ENCODE measurements at places on chromosomes 2 and 18. TPM values are rescaled to one million over a fixed set of nuclear protein-coding genes. Genes with fewer than 3 reads are reported as not detected.

DNA sequence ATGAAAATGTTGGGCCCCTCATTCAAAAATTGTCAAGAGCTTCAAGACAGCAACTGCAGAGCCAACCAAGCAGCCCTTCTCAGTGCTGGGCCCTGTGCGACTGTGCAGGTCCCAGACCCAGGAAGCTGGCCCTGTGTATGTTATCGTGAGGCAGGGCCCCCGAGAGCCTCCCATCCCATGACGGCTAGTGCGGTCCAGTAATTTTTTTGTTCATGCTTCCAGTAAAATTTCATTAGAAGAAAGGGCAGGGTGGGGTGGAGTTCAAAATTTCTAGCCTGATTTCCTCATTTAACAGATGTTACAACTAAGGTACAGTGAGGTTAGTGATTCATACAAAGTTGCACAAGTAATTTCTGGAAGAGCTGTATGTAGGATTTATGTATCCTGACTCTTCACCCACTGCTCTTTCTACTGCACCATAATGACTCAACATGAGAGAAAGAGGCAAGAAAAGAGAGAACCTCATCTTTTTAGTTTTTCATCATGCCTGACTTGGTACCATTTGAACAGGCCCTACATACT is 105.5 kb downstream of the ZEB2 start:
- peak; percentile 83 for DNase-seq

The C2orf80 gene
- not detected for total RNA-seq

The GPR55 gene
- total RNA-seq: 0.24 TPM

DNA sequence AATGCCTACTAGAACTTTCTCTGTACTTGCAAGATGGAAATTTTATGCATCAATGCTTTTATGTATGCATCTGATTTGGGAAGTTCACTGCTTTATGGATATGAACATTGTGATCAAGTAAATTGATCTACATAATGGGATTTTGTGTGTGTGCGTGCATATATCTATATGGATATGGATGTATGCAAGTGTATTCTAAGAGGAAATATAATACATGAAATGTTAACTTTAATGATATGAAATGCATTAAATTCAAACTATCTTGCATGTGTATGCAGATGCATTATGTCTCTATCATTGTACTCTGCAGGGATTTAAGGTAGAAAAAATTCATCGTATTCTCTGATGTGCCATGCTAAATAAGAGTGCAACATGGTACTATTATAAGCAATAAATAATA is 1855.4 kb upstream of the PIK3C3 start:
- DNase-seq: no peak

The CRYGC gene
- not detected for total RNA-seq

The ANKRD62 gene
- total RNA-seq: not detected

The TDRD15 gene
- total RNA-seq: not detected

The NAB1 gene
- total RNA-seq: 51.7 TPM

DNA sequence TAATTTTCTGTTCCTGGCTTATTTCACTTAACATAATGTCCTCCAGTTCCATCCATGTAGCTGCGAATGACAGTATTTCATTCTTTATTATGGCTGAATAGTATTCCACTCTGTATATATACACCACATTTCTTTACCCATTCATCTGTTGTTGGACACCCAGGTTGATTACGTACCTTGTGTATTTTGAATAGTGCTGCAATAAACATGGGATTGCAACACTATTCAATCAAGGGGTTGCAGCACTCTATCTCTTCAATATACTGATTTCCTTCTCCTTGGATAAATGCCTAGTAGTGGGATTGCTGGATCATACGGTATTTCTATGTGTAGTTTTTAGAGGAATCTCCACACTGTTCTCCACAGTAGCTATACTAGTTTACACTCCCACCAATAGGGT is 61.3 kb downstream of the THADA start:
- DNase-seq: no peak

The GREB1L gene
- total RNA-seq: 0.24 TPM

DNA sequence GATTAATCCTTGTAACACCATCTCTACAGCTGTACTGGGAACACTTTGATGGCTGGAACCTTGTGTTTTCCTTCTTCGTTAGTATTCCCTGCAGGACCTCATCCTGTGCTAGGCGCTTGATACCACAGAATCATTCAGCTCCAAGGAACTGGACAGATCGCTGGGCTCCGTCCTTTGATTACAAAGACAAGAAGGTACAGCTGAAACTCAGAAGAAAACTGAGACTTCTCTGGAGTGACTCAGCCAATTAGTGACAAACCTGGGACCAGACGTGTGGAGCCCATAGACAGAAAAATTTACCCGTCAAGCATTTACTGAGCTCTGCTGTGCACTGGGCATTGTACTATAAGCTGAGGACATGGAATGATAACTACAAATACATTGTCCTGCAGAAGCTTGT is 67.3 kb downstream of the NCKAP5 start:
- no peak for DNase-seq

The MALL gene
- 3.8 TPM for total RNA-seq

- DNase-seq: peak; percentile 86
Observed at GRCh38 chr2:112803691-112804521, 19.6 kb upstream of the IL1A start.

GRCh38 chr18:4637876-4638275 is 182.8 kb upstream of the DLGAP1 start:
- no peak for DNase-seq

The TOGARAM2 gene
- total RNA-seq: not detected

The ALK gene
- total RNA-seq: 0.12 TPM

- DNase-seq: peak; percentile 49
Observed at GRCh38 chr2:24016376-24016761, 6.5 kb downstream of the MFSD2B start.

DNA sequence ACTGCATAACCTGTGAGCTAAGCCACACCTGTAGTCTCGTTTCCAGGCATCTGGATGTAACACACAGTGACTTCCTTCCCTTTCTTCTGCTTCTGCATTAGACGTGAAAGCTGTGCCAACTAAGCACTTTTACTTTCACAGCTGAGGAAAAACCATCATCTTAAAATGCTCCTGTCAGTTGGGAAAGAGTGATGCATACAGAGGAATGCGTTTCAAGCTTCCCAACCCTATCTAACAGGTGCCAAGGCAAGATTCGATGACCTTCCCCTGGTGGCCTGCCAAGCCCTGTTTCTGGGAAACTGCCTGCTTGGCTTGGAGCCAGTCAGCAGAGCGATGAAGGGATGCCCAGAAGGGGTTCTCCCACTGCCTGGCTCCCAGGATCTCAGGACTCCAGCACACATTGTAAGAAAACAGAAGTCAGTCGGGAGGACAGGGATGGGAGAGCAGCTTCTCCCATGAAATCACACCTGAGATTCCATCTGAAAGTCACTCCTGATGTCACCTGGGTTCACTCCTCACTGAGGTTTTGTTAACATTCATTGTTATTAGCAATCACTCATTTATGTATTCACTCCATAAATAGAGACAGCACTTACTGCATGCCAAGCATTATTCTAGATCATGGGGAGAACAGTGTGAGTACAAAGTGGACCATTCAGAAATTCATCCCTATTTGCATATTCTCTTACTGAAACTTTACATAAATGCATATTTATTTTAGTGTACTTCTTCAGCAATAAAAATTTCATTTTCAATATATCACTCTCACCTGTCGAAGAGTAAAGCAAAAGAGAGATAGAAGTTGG is 64.1 kb downstream of the DTNA start:
- peak; percentile 15 for DNase-seq

- no peak for DNase-seq
Observed at GRCh38 chr2:41580806-41581205, 467.0 kb upstream of the PKDCC start.

DNA sequence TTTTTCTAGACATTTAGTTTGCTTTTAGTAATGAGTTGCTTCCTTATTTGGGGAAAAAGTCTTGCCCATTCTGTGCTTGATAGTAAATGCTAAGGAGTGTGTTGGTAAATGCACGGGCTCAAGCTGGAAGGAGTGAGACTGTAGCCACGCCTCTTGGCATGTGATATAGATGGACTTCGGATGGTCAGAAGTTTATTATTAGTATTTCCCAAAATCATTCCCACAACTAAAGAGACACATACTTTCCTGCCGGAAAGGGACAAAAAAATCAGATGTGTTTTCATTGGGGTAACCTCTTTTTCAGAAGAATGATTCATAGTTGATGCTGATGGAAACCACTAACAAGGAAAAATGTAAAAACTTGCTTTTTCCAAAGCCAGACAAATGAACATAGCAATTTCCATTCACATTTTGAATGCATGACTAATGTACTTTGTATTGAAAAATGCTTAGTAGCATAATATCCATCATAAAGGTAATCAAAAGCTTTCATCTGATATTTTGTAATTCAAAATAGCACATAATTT is 133.2 kb downstream of the ZNF532 start:
- DNase-seq: peak; percentile 92

- peak; percentile 46 for DNase-seq
Observed at GRCh38 chr2:190887089-190887488, 6.5 kb downstream of the GLS start.

- DNase-seq: no peak
Observed at GRCh38 chr18:75818383-75818782, 390.9 kb upstream of the SMIM21 start.

- DNase-seq: no peak
Observed at GRCh38 chr2:173149491-173149890, 73.8 kb downstream of the MAP3K20 start.

- DNase-seq: no peak
Observed at GRCh38 chr2:46194856-46195255, 102.4 kb upstream of the EPAS1 start.

The SLC5A7 gene
- not detected for total RNA-seq

The NEB gene
- total RNA-seq: under 0.01 TPM

- no peak for DNase-seq
Observed at GRCh38 chr18:54968807-54969206, 9.5 kb upstream of the CCDC68 start.

DNA sequence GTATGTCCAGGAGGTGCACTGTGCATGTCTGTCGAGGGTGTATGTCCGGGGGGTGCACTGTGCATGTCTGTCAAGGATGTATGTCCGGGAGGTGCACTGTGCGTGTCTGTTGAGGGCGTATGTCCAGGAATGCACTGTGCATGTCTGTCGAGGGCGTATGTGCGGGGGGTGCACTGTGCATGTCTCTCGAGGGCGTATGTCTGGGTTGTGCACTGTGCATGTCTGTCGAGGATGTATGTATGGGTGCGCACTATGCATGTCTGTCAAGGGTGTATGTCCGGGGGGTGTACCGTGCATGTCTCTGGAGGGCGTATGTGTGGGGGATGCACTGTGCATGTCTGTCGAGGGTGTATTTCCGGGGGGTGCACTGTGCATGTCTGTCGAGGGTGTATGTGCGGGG is 249.3 kb upstream of the MYT1L start:
- DNase-seq: no peak

- DNase-seq: no peak
Observed at GRCh38 chr2:31134480-31134879, 3.8 kb downstream of the GALNT14 start.
